Spinal cord (tissue), 10 donors: ENCODE measurements at places on chromosomes 12 and 14.

DNA sequence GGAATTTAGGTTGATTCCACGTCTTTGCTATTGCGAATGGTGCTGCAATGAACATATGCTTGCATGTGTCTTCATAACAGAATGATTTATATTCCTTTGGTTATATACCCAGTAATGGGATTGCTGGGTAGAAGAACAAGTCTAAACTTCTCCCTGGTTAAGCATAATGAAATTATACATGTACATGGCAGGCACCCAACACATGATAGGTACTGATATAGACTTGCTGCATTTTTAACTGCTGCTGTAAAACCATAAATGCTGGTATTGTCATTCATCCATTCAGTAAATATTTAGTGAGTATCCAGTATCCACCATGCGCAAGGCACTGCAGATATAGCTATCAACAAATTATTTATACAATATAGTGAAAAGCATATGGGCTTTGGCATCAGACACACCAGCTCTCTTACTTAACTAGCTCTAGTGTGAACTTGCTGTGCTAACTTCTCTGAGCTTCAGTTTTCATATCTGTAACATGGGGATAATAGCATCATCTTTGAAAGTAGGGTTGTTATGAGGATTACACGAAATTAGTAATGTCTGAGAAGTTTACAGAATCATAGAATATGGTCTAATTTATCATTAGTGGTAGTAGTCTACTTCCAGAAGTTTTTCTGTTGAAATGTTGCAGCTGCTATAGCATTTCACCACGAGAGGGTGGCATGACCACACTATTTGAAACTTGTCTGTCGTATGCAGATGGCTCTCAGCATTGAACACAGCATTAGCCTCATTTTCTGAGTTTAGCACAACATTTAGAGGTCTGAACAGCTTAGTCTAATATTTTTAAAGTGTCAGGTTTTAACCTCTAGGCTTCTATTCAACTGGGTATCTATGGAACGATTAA lies 32.0 kb upstream of the SEL1L start:
- DNase-seq = peak; percentile 58

- no peak for DNase-seq
Measured at GRCh38 chr12:27682534-27682933, 13.7 kb upstream of the REP15 start.

DNA sequence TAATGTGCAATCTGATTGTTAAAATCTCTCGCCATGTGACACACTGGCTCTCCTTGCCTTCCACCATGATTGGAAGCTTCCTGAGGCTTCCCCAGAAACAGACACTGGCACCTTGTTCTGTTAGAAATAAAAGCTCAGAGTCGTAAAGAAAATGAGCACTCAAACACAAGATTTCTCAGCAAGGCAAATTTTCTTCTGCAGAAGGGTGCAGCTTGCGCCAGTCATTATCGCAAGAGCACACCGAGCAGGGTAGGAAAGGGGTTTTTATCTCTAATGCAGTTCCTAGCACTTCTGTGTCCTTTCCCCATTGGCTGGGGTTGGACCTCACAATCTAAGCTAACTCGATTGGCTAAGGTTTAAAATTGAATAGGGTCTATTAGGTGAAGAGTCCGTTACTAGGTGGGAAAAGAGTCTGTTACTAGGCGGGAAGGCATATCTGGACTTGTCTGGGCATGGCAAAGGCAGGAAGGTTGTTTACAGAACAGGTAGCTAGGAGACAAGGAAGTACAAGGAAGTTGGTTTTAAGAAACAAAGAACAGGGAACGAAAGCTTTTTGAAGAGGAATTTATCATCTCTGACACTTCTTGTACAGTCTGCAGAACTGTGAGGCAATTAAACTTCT lies 62.6 kb upstream of the BICD1 start:
- no peak for DNase-seq

- no peak for DNase-seq
Measured at GRCh38 chr14:23056145-23056955, 970 bp downstream of the CDH24 start.

DNA sequence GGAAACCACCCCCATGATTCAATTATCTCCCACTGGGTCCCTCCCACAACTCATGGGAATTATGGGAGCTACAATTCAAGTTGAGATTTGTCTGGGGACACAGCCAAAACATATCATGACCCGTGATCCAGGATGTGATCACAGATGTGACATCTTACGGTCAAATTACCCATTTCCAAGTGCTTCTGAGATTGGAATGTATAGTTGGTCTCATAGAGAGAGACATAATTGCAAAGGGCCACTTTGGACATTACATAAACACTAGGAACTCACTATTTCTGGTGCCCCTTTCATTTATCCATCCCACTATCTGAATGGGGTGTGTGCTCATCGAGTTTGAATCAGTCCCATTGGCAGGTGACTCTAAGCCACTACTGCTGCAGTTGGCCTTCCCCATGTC lies 204.5 kb downstream of the PHLDA1 start:
- DNase-seq = no peak

GRCh38 chr12:113818833-113819232 lies 147.3 kb downstream of the RBM19 start:
- no peak for DNase-seq

DNA sequence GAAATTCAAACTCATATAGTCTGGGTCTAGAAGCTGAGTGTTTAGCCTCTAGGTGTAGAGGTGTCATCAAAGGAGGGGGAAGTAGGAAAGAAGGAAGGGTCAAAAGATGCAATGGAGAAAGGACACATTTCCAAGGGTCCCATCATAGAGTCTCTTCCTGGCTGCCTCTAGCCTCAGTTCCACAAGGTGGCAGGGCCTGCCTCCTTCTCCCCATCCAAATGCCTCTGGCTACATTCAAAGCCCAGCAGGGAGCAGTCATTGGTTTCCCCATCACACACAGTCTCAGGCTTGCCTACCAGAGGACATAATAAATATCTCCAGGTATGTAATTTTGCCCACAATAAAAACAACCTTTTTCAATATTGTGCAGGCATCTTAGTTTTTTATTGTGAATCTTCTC lies 2.1 kb upstream of the CCT2 start:
- DNase-seq = peak; percentile 8

- DNase-seq = peak; percentile 57
Measured at GRCh38 chr12:126874427-126875026, 1392.4 kb upstream of the TMEM132C start.

DNA sequence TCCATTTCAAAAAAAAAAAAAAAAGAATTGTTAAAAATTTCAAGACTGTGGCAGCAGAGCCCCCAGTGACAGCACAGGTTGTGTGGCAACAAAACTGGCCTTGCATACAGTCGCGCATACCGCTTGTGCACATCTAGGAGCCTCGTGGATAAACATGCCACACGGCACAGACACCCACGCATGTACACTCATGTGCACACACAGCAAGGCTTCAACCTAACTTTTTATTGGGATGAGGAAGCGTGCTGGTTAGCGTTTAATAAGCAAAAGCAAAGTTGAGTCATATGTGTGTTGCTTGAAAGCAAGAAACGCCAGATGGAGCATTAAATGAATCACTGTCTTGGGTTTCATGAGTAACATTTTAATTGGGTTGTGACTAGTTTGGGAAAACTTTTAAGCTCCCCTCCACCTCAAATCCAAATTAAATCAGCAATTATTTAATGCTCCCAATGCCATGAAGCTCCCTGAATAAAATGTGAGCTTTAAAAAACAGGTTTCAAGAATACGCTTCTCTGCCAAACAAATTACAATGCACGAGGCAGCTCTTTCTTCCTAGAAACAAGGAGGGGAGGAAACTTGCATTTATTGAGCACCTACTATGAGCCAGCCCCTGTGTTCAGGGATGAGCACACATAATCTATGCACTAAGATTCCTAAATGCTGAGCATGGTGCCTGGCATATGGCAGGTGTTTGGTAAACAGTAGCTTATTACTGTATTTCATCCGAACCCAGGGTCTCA lies 35.7 kb upstream of the EML1 start:
- DNase-seq = no peak

- no peak for DNase-seq
Measured at GRCh38 chr12:77817276-77817675, 13.4 kb upstream of the NAV3 start.

GRCh38 chr14:87863047-87863446 lies 129.9 kb downstream of the GALC start:
- no peak for DNase-seq

- no peak for DNase-seq
Measured at GRCh38 chr14:52110441-52111086, 41.7 kb upstream of the NID2 start.

DNA sequence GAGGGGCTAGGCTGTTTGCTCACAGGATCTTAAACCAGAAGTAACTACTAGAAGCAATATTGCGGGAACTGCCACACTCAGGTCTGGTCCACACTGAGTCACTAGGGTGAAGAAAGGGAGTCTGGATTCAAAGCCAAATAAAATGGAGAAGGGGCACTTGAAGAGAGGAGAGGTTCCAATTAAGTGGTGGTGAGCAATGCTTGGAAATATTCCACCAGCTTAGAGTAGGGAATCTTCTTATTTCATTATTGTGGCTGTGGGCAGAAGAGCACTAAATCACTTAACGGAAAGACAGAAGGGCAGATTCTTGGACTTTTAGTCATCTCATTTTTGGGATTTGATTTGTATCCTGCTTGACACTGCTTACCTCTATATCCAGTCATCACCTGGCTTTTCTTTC lies 48.6 kb upstream of the PPP1R12A start:
- no peak for DNase-seq
